ENCODE measurements at places on chromosomes 11 and 22.

DNA sequence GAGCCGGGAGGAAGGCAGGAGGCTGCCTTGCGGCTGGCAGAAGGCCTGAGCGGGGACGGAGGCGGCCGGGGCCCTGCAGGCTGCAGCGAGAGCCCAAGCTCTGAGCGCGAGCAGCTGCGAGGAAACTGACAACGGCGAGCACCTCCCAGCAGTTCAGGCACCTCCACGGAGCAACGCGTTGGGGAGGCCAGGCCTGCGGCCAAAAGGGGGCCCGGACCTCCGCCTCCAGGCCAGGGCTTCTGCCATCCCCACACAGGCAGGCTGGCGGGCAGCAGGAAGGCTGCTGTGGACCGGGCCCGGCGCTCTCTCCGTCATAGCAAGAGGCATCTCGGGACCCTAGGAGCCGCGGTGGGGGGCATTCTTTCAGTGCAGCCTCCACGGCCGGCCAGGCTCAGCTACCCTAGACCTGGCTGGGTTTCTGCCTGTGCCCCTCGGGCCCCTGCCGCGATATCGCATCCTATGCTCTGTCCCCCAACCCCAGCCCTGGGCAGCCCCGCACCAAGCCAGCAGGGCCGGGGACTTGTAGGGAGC, 22.9 kb upstream of the SLC22A12 start:
- no peak for DNase-seq

GRCh38 chr11:82810326-82810725, 76.7 kb upstream of the FAM181B start:
- DNase-seq: no peak

GRCh38 chr11:133809569-133810491, 35.5 kb downstream of the SPATA19 start:
- no peak for DNase-seq

- DNase-seq: no peak
These were observed 2.2 kb upstream of the PNPLA3 start for GRCh38 chr22:43921370-43921769.

- DNase-seq: no peak
These were observed 78.4 kb downstream of the XRRA1 start for GRCh38 chr11:74870485-74870884.

GRCh38 chr22:19174106-19175025, 4.2 kb downstream of the SLC25A1 start:
- no peak for DNase-seq

GRCh38 chr11:70252844-70253243, 17.6 kb upstream of the PPFIA1 start:
- DNase-seq: no peak

- no peak for DNase-seq
These were observed 3.5 kb downstream of the OR5P2 start for GRCh38 chr11:7793233-7793632.

DNA sequence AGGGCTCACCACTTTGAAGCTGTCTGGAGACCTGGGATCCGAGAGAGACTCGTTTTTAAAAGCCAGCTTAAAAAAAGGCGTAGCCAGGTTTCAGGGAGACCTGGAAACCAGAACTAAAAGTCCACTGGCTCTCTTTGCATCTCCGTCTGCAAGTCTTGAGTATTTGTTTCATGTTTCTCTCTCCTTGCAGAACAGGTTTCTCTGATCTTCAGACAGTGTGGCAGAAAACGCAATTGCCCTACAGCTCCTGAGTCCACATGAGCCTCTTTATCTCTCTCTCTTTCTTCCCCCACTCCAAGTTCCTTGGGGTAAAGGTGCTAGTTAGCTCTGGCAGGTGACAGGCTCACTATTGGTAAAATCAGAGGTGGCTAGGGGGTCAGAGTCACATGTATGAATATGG, 67.0 kb upstream of the AMPD3 start:
- DNase-seq: no peak

- no peak for DNase-seq
These were observed 653.5 kb downstream of the FAM181B start for GRCh38 chr11:82080160-82080559.

GRCh38 chr11:126149759-126150625, 61.5 kb downstream of the RPUSD4 start:
- DNase-seq: no peak

Data from left renal pelvis (tissue), 4 donors.